ENCODE measurements at places on chromosomes 1 and 21.

- DNase-seq: no peak
Measured at GRCh38 chr1:62897788-62898187, 113.9 kb downstream of the ATG4C start.

- no peak for DNase-seq
Measured at GRCh38 chr1:31361607-31362006, 11.3 kb downstream of the FABP3 start.

DNA sequence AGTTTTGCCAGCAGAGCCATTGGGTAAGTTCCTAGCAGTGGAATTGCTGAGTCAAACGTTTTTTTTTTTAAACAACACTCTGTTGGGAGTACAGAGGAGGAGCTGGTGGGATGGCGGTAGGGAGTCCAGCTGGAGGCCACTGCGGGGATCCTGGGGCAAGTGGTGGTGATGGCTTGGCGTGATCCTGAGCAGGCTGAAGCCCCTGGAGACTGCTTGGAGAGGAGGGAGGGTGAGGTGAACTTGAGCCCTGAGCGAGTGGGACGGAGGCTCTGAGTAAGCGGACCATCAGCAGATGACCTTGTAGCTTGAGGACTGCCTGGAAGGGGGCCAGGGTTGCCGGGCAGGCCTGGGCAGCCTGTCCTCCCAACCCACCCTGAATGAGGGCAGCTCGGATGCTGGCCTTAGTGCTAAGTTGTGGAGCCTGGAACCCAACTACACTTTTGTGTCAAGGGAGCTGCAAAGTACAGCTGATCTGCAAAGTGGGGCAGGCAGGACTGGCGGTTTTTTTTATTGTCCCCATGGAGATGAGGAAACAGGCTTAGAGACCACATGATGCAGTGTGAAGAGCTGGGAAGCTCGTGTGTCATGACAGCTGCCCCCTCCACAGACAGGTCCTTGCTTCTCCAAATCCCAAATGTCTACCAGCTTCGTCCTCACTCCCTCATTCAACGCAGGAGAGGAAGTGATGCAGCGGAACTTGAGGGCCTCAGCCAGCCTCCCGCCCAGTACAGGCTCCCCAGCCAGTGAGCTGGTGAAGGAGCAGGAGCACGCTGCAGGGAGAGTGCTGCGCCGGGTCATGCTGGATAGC is 20.2 kb downstream of the MRPL37 start:
- no peak for DNase-seq

DNA sequence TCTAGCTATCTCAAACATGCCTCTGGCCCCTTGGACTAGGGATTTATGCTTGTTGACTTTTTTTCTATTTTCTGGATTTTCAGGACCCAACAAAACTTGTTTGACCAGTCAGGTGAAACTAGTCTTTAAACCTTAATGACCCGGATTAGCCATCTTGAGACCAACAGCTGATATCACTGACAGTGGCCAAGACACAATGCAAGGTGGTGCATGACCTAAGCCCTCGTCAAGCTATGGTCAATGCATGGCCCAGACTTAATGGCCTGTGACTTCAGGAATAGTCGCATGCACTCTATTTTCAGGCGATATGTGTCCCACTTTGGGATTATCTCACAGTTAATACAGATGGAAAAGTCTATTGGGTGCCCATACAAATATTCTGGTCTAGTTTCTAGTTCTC is 190.4 kb downstream of the ZBTB18 start:
- no peak for DNase-seq

GRCh38 chr1:67194209-67194863 is 28.1 kb downstream of the IL23R start:
- peak; percentile 69 for DNase-seq

DNA sequence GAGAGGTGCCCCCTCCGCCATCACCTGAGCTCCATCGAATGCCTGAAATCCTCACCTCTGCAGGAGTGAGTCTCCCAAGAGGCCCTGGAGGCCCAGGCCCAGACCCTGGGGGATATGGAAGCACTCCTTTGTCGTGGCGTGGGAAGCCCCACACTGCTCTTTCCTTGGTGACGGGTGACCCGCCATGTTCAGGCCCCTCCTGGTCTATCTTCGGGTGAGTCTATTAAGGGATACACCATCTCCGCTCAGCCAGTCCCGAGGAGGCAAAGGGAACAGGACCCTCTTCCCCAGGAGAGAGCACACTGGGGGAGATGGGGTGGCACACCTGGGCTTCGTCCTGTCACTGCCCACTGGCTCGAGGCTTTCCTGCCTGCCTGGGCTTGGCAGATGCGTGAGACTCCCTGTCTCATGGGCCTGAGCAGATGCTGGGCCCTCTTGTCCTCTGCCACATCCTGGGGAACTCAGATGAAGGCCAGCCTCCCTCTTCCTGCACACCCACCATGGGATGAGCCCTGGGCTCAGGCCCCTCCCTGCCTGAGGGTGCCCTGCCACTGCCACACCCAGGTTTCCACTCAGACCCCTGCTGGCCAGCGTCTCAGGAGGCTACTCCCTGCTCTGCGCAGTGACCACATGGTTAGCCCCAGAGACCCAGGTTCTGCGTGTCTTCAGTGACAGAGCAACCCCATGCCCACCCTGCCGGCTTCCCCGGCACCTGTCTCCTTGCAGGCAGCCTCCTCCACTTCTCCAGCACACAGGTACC is 3.8 kb upstream of the NPHP4 start:
- DNase-seq: no peak

DNA sequence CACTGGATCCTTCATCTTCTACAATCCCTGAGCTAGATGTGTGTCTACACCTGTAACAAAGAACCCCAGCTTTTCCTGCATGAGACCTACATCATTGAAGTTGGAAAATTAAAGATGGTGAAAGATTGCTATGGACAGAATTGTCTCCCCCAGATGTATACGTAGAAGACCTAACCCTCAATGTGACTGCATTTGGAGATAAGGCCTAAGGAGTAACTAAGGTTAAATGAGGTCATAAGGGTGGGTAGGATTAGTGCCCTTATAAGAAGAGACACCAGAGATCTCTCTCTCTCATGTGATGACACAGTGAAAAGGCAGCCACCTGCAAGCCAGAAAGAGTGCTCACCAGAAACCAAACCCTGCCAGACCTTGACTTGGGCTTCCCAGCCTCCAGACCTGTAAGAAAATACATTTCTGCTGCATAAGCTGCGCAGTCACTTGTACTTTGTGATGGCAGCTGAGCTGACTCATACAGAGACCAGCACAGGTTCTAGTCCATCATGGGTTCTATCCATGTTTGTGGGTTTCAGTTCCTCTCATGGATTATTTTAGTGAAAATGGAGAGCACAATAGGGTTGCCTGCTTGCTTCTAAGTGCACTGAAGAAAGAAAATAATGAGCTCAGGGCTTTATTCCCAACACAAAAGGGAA is 180.8 kb downstream of the TPR start:
- DNase-seq: no peak

GRCh38 chr21:35015435-35016024 is 33.6 kb downstream of the RUNX1 start:
- DNase-seq: no peak

GRCh38 chr1:17553975-17554700 is 14.6 kb downstream of the ARHGEF10L start:
- no peak for DNase-seq

DNA sequence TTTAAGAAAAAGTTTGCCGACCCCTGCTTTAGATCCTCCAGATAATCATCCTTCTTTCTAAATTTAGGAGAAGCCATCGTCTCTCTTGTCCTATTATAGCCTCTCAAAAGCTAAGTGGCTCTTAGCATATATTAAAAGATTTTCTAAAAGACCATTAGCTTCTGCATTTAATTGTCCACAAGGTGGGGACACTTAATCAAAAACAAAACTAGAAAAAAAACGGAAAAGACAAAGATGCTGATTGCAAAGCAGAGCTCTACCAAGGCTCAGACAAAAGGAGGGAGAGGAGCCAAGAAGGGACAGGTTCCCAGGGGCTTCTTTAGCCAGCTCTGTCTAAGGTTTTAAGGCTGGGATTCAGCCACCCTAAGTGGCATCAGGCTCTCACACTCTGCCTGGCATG is 128.3 kb upstream of the HMGB4 start:
- DNase-seq: no peak

- DNase-seq: no peak
Measured at GRCh38 chr1:21667348-21668231, 1.6 kb downstream of the RAP1GAP start.

- no peak for DNase-seq
Measured at GRCh38 chr21:36608897-36609225, 90.1 kb upstream of the SIM2 start.

- DNase-seq: no peak
Measured at GRCh38 chr1:68101829-68102228, 51.4 kb upstream of the DIRAS3 start.

- DNase-seq: no peak
Measured at GRCh38 chr1:61132176-61132638, 49.8 kb downstream of the NFIA start.

GRCh38 chr1:213776969-213777368 is 210.8 kb upstream of the PROX1 start:
- DNase-seq: no peak

DNA sequence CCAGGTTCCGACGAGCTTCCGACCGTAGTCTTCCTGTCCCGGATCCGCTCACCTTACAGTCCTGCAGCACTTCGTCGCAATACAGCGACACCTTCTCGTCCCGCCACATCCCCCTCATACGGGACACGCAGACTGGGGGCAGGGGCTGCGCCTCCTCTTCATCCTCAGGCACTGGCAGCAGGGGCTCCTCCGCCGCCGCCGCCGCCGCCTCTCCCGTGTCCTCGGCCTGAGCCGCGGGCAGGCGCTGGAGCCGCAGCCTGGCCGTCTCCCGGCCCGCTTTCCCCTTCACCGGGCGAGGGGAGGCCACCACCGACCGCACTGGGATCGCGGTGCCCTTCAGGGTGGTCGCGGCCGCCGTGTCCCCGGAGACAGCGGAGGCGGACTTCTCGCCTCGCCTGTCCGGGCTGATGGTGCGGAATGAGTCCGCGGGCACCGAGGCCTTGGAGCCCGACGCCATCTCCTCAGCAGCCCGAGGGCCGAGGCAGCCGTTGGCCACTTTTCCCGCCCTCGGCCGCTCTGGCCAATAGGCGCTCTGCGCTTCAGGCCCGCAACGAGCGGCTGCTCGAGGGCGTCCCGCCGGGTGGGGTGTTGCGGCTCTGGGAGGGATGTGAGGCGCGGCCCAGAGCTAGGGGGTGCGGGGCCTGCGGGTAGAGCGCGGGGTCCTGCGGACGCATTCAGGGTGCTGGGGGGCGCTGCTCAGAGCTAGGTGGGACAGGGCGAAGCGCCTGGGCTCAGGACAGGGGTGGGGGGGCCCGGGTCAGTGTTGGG is at the start of gene SHCBP1L:
SHCBP1L (minus strand) TSS at position 490 of the 768 bp plus-strand sequence; CDS start at position 457, 33 bp downstream.
- no peak for DNase-seq

DNA sequence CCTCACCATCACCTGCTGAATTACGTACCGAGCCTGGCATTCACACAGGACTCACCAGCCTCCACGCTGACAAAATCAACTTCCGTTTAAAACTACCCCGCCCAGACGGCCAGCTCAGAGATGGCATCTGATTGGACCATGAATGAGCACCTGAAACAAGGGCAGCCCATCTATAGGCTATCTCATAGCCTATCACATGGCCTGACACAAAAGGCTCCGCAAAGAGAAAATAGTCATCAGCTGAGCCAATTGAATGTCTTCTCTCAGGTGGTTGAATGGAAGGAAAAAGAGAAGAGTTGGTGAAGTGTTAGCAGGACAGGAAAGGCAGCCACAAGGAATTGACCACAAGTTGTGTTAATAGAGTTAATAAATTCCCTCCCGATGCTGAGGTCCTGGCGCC is 50.6 kb upstream of the ZC3H12A start:
- no peak for DNase-seq

DNA sequence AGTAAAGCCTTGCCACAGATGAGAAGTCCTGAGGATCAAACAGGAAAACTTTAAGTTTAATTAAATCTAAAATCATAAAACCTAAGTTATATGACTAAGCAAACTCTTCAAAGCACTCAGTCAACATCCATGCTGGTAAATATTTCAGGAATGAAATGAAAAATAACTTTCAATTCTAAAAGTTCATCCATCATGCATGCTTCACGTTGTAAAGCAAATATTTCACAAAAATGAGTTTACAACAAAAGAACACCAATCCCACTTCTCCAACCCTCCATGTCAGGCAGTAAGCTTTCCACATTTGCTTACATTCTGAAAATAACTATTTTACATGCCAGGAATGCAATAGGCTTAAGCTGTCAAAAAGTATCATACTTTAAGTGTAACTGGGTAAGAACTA is 16.8 kb downstream of the APP start:
- DNase-seq: no peak

- no peak for DNase-seq
Measured at GRCh38 chr1:22566161-22566560, 2.9 kb downstream of the EPHA8 start.

GRCh38 chr1:95252422-95252821 is 18.4 kb downstream of the RWDD3 start:
- no peak for DNase-seq

DNA sequence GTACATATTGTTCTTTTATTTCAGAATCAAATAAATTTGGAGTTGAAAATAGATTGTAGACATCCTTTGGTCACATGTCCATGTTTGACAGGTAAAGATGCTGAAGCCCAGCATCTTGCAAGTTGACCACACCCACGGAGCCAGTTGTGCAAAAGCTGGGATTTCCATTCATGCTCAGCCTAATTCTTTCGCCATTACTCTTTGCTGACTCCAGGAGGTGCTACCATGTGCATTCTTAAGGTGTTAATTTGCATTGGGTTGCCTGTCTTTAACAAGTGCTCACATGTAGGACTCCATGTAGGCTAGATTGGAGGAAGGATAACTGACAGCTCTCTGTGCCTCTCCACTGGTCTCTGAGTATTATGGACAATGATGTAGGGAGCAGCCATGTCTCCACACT is 660.7 kb downstream of the LMO4 start:
- no peak for DNase-seq

DNA sequence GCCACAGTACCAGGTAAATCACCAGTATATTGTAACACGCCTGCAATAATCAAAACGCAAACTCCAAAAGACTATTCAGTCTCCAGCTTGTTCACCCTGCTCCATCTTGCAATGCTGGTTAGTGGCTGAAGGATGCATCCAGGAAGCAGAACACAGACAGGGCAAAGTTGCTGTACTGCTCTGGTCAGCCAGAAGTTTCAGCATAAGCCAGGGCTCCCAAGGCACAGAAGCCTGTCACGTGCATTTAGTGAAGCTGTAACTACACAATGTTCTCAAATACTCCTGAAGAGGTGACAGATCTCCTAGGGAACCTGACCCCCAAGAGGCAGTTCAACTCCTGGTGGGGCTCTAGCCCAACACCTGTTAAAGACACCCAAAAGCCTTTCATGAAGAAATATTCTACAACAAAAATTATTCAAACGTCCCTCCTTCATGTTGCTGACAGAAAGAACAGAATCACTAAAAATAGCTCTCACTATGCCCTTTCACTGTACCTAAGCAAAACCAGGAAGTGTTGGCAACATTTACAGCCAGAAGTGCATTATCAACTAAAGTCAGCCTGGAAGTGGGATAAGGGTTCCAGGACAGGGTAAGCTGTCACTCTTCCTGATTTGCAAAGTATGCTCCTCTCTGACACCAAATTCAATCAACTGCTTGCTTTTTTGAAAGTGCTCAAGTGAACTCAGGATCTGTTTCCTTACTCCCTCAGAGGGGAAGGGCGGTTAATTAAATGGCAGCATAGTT is 52.1 kb downstream of the SLC35D1 start:
- no peak for DNase-seq

- DNase-seq: no peak
Measured at GRCh38 chr1:8538502-8538901, 220.6 kb downstream of the SLC45A1 start.

GRCh38 chr1:43898981-43899380 is 34.6 kb upstream of the ARTN start:
- DNase-seq: no peak
